ENCODE measurements at places on chromosomes 5 and 9. TPM values are rescaled to one million over a fixed set of nuclear protein-coding genes. Genes with fewer than 3 reads are reported as not detected.

The NMUR2 gene
- not detected for total RNA-seq

The ZFYVE16 gene
- 8.9 TPM for total RNA-seq

The SARDH gene
- total RNA-seq: 17.3 TPM

The PCDHA7 gene
- 0.43 TPM for total RNA-seq

The CORO2A gene
- 9.3 TPM for total RNA-seq

The IL17B gene
- total RNA-seq: 1.4 TPM

The PPP3R2 gene
- total RNA-seq: not detected

The NFIB gene
- total RNA-seq: not detected

The HK3 gene
- total RNA-seq: not detected

The NR5A1 gene
- 0.54 TPM for total RNA-seq

The C9orf153 gene
- total RNA-seq: not detected

The C9orf40 gene
- total RNA-seq: 29.2 TPM

The PIP5K1B gene
- total RNA-seq: not detected

The ACSL6 gene
- total RNA-seq: 7.3 TPM

The SPINK1 gene
- not detected for total RNA-seq

The NAIP gene
- 0.68 TPM for total RNA-seq

The CRAT gene
- total RNA-seq: 21.5 TPM

The ACTBL2 gene
- not detected for total RNA-seq

The SLCO4C1 gene
- total RNA-seq: not detected

The STK10 gene
- total RNA-seq: 17.0 TPM

The HTR4 gene
- not detected for total RNA-seq

The CTSV gene
- total RNA-seq: 18.6 TPM

The PCDHB6 gene
- total RNA-seq: not detected

The GOLM1 gene
- 39.9 TPM for total RNA-seq

The CCNJL gene
- total RNA-seq: 3.1 TPM

The FLT4 gene
- total RNA-seq: 15.7 TPM

The BARHL1 gene
- total RNA-seq: not detected

The RNF183 gene
- total RNA-seq: not detected

The FAM200C gene
- 4.9 TPM for total RNA-seq

The ADAMTS2 gene
- total RNA-seq: not detected

The HSPA9 gene
- total RNA-seq: 650 TPM

The SKP1 gene
- total RNA-seq: 396 TPM

The LECT2 gene
- total RNA-seq: not detected

The NDFIP1 gene
- 87.1 TPM for total RNA-seq

The PCDH1 gene
- total RNA-seq: 1.8 TPM

The TMC1 gene
- total RNA-seq: not detected

The LMBRD2 gene
- 14.2 TPM for total RNA-seq

The HRCT1 gene
- not detected for total RNA-seq

The SAXO1 gene
- not detected for total RNA-seq

The ESM1 gene
- not detected for total RNA-seq

The MEIKIN gene
- not detected for total RNA-seq

The SNX2 gene
- 89.8 TPM for total RNA-seq

The SOHLH1 gene
- not detected for total RNA-seq

The SPATA31E1 gene
- not detected for total RNA-seq

The FCN2 gene
- not detected for total RNA-seq

The CATSPER3 gene
- not detected for total RNA-seq

The DRD1 gene
- not detected for total RNA-seq

The CLIC3 gene
- total RNA-seq: 6.2 TPM

The CARTPT gene
- not detected for total RNA-seq

The ROR2 gene
- total RNA-seq: 3.2 TPM

The IRX1 gene
- total RNA-seq: not detected

The PCDHA9 gene
- not detected for total RNA-seq

The TAF1L gene
- total RNA-seq: under 0.01 TPM

The RECK gene
- 9.2 TPM for total RNA-seq

The TMEM252 gene
- total RNA-seq: not detected

The CYSRT1 gene
- 10.7 TPM for total RNA-seq

Data from G401 (cell line).